ENCODE measurements at places on chromosomes 11 and 22.

- DNase-seq, result no peak
These were observed 458 bp downstream of the RTN4R start for GRCh38 chr22:20267441-20268278.

DNA sequence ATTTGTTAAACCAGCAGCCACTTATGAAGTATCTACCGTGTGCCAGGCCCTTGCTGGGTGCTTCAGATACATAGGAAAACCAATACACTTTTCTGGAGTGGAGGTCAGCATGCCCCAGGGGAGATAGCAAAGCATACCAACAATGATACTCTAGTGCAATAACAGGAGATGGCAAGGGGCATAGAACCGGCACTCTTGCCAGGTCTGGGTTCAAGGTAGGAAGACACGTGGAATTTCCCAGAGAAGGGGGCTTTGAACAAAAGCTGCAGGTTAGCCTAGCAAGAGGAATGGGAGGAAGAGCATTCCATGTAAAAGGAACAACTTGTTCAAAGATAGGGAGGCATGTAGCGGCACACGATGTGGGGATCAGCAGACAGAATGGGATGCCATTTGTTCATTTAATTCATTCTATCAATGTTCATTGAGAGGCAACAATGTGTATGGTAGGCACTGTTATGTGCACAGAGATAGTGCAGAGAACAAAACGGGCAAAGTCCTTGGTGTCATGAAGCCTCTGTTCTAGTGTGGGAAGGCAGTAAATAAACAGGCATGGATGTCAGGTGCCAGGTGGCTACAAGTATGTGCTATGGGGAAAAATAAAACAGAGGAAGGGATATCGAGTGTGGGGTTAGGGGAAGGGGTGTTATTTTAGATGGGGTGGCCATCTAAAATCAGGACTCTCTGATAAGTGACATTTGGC, 162.6 kb upstream of the E2F8 start:
- no peak for DNase-seq

DNA sequence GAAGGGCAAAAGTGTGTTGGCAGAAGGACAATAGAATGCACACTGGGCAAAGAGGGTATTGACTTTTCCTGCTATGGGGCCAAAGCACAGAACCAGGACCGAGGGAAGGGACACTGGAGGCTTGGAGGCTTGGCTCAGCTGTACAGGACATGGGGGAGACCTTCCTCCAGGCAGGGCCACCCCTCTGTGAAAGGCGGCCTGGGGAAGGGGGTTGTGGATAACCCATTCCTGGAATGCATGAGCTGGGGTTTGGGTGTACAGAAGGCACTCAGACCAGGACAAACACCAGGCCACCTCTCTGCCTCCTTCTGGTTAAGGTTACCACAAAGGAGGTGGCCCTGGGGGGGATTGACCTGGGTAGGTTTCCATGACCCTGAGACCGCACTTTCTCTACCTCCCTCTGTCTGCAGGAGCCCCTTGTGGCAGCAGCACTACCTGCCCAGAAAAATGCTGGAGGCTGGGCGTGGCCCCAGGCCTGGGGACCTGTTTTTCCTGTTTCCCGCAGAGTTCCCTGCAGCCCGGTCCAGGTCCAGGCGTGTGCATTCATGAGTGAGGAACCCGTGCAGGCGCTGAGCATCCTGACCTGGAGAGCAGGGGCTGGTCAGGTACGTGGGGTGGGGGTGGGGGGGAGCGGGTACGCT, 9.6 kb downstream of the P2RY2 start:
- no peak for DNase-seq

GRCh38 chr22:48297296-48297695, 1530.4 kb downstream of the BRD1 start:
- DNase-seq, result no peak

- DNase-seq, result no peak
These were observed 3.1 kb downstream of the EED start for GRCh38 chr11:86247608-86248007.

GRCh38 chr11:60786811-60787567, 1.9 kb downstream of the MS4A10 start:
- no peak for DNase-seq

- no peak for DNase-seq
These were observed 54.4 kb downstream of the ALX4 start for GRCh38 chr11:44255406-44256071.

DNA sequence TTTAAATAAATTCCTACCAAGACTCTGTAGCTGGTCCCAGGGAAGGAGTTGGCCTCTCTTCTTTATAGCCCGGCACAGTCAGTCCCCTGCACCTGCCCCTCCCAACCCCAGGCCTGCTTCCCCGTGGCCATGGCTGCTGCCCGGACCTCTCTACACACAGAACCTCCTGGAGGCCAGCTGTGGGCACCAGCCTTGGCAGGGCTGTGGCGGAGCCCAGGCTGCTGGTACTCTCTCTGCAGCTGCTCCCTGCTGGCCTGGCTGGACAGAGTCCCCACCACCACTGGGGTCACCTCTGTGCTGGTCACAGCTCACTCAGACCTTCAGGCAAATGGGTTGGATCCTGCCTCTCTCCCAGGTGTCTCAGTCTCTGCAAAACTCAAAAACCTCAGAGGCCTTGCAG, 69.3 kb downstream of the LRP5 start:
- DNase-seq, result no peak

DNA sequence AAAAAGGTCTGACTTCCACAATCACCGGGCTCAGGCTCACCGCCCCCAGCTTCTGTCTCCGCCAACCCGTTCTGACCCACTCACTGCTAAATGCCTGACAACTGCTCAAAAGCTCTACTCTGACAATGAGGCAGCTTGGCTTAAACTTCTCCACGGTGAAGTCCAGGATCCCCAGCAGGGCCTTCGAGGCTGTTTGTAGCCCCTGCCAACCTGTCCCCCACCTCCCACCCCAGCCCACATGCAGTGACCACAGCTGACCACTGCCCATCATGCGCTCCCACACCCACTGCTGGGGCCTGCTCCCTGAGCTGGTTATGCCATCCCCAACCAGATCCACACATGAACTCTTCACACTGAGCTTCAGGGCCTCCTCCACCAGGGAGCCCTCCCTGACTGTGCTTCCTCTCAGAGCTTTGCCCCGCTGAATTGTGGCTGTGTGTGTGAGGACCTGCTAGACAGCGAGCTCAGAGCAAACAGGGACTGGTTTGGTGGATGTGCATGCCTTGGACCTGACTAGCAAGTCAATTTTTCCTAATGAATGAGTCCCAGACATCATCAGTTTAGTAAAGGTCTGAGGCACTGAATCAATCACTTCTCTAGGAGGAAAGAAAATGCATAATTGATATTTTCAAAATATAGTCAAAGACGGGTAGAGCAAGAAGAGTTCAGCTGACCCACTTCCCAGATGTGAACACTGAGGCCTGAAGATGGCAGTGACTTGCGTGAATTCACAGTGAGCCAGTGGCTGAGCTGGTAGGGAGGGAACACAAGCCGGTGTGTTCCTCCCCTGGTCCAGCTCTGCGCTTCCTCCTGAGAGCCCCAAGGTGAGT, 7.7 kb downstream of the LRRC32 start:
- no peak for DNase-seq

DNA sequence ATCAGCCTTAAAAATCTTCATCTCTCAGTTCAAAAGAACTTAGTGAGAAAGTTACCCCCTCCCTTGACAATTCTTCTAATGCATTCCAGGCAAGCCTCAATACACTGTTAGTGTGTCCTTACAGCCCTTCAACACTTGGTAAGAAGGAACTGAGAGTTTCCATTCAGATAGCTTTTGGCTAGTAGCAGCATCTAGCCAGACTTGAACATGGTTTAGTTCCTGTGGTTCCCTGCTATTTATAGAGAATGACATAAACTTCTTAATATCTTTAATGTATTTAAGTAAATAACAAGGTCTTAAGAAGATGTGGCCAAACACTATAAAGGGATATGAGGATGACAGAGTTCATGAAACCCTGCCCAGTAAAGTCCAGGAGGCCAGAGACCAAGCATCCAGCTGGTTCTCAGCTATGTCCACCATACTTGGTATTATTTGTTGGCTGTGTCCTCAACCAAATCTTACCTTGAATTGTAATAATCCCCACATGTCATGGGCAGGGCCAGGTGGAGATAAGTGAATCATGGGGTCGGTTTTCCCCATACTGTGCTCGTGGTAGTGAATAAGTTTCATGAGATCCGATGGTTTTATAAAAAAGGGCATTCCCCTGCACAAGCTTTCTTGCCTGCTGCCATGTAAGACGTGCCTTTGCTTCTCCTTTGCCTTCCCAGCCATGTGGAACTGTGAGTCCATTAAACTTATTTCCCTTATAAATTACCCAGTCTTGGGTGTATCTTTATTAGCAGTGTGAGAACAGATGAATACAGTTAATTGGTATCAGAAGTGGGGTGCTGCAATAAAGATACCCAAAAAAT, 132.4 kb downstream of the LARGE1 start:
- no peak for DNase-seq

GRCh38 chr11:108037636-108038035, 28.9 kb downstream of the CUL5 start:
- no peak for DNase-seq

DNA sequence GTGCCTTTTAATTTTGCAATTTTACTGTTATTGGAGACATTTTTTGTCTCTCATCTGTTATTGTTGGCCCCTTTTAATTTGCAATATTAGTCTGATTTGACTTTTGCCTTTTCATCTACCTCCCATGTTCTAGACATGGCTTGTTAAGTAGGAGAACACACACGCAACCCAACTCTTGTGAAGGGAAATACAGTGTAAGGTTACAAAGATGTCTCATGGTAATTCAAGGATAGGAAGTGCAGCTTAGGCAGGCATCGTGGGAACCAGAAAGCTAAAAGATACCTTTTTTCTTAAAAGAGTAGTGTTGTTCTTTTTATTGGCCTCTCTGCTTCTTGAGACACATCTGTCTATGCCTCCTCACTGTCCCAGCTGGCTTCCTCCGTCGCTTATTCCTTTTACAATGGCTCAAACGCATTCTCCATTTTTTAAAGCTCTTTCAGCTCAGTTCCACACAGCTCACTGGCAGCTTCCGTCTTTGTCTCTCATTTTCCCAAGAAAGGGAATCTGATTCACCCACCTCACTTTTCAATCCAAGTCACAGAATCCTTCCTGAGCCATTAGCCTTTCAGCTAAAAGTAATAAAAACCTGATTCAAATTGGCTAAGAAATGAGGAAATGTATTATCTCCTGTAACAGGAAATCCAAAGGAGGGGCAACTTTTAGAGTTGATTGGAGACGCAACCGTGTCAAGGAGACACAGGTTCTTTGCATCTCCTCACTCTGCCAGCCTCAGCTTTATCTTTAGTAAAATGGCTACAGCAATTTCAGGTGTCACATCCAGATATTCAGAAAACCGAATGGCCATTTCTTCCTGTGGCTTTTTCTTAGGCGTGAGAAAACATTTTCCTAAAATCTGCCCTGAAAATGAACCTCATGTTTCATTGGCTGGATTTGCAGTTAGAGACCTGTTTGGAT, 57.2 kb downstream of the SIK2 start:
- DNase-seq, result no peak

- no peak for DNase-seq
These were observed 54.3 kb downstream of the ADM start for GRCh38 chr11:10359171-10359570.

GRCh38 chr22:37163575-37164504, 14.1 kb upstream of the IL2RB start:
- no peak for DNase-seq

DNA sequence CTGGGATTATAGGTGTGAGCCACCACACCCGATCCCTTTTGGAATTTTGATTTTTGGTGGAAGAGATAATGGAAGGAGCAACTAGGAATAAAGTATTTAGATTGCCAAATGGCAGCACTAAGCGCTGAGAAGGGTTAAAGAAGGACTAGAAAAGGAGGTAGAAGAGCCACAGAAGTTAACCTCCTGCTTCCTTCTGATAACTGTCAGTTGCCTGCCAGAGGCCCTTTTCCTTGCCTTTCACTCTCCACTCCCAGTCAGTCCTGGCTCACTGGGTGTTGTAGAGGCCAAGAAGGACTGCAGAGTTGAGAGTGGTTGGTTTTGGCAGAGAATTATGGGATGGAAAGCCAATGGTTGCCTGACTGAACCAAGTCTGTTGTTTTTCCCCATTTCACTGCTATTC, 19.3 kb downstream of the ZC3H12C start:
- DNase-seq, result no peak

GRCh38 chr11:124867700-124868099, 2.5 kb downstream of the ROBO3 start:
- no peak for DNase-seq

GRCh38 chr11:45092404-45092785, 54.0 kb upstream of the PRDM11 start:
- DNase-seq, result no peak

DNA sequence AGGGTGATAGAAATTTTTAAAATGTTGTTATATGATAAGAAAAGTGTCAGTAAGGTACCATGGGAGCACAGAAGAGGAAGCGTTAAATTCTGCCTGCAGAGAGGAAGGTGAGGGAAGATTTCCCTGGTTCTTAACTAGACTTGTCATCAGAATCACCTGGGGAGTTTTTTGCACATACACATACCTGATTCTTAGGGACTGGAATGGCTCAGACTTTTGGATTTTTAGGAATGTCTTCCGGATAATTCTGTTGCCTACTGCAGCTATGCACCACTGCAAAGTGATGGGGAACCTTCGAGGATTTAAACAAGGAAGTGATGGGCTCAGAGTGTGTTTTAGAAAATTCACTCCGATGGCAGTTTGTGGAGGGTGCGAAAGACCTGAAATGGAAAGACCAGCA, 21.9 kb downstream of the STX3 start:
- no peak for DNase-seq

DNA sequence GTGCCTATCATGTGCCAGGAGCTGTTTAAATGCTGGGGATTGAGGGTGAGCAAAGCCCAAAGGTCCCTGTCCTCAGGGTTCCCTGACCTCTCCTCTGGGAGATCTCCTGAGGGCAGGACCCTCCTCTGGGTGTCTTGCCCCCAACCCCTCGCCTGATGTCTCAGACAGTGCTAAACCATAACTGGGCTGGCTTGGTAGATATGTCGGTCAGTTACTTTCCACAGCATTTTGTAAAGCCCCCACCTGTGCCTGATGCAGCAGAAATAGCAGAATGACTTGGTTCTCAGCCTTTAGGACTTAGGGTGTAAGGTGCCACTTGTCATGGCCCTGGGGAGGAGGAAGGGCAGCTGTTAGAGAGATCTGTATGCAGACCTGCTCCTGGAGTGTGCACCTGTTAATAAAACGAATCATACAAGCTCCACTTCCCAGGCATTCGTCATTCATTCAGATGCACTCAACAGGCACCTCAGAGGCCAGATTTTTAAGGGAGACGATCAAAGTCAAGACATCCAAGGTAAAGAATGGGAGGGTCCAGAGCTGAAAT, 88.1 kb downstream of the TP53I11 start:
- no peak for DNase-seq

DNA sequence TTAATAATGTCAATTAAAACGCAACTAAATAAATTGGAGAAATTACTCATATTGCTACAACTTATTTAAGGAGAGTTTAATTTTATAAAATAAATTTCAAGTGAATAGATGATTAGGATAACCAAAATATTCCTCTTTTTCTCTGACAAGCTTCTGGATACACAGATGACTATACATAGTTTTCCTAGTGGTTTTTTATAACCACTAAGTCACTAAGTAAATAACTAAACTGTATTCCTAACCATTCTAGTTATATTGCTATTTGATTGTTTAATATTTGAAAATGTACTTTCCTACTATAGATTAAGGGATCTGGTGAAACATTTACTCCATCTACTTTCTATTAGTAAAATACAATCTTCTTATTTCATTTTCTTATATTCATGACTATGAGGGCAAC, 4.7 kb upstream of the ANGPTL5 start:
- no peak for DNase-seq
